Bone marrow (tissue), 2 donors: ENCODE measurements at places on chromosomes 5 and 9.

GRCh38 chr9:27496135-27496504 lies 28.0 kb upstream of the IFNK start:
- no peak for DNase-seq

GRCh38 chr9:71620746-71621145 lies 147.6 kb downstream of the CEMIP2 start:
- no peak for DNase-seq

GRCh38 chr9:134378901-134379338 lies 52.7 kb downstream of the RXRA start:
- no peak for DNase-seq

GRCh38 chr5:82358457-82358856 lies 80.3 kb upstream of the RPS23 start:
- no peak for DNase-seq

DNA sequence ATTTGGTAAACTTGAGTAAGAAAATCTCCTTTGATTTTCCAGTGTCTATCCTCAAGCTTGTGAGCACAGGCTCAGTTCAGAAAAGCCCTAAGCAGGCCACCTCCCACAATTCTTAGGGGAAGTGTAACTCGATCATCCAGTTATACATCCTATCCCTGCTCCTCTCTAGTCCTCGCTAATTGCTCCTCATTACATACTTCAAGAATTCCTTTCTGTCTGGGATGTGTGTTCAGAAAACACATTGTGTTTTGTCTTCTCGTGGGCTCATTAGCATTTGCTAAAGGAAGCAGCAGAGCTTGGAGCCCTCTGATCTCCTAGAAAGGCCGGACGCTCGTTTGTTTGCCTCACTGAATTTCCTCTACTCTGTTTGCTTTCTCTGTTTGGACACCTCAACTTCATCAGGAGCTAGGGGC lies 268.2 kb upstream of the RFX3 start:
- no peak for DNase-seq

GRCh38 chr5:38465061-38465460 lies 91.4 kb downstream of the LIFR start:
- no peak for DNase-seq

DNA sequence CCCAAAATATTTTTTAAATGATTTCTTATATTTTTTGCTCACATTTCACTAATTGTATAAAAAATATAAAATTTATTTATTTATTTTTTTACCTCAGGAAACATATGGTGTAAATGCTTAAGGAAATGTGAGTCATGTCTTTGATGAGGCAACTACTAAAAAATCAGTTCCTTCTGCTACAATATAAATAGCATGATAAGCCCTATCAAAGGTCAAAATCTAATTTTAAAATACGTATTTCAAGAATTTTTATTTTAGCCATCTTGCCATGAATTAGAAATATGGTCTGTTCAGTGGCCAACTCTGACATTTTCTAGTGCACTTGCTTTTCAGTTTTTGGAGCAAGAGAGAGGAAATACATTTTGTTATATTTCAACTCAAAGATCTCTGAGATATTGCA lies 50.5 kb downstream of the PDE4D start:
- no peak for DNase-seq

- DNase-seq: no peak
These were observed 12.4 kb downstream of the TMEM171 start for GRCh38 chr5:73132759-73133158.

- DNase-seq: peak; percentile 19
These were observed 91.7 kb upstream of the SHB start for GRCh38 chr9:38160613-38161215.

GRCh38 chr9:75921391-75922127 lies 31.1 kb downstream of the PCSK5 start:
- no peak for DNase-seq

GRCh38 chr5:136404616-136405015 lies 39.3 kb upstream of the TRPC7 start:
- no peak for DNase-seq

- DNase-seq: no peak
These were observed 20.9 kb upstream of the DUSP1 start for GRCh38 chr5:172791726-172792445.

DNA sequence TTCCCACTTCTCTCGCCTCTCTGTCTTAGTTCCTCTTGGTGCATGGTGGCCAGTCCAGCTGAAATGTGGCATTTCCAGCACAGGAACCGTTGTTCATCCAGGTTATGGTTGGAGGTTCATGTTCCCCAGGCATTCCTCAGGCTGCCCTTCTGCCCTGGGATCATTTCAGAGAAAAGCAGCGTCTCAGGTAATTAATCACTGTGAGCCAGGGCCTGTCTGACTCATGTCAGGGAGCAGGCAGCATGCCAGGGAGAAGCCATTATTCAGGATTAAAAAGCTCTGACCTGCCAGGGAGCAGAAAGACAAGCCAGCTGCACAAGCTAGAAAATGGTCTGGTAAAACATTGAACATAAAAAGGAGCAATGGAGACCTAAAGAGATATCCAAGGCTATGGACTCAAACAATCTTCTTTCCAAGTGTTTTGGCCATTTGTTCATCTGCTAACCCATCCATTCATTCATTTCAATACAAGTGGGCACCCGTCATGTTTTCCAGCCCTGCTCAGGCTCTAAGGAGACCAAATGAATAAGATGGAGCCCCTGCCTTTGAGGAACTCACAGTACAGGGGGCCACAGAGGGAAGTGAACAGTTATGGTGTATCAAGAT lies 241.4 kb downstream of the DRD1 start:
- DNase-seq: no peak

DNA sequence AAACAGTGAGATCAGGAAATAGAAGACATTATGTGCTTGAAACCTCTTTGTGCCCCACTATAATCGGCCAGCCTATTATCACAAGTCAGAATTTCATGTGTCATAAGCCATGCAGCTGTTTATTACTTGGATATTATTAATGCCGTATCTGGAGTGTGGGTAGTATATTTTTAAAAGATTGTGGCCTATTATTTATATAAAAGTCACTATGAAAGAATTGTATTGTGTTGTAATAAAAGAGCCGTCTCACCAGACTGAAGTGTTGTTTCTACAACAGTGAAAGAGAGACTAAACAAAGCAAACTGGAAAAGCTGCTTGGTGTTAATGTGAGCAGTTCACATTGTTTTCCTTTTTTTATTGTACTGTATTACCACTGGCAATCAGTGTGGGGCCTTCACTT lies 449.1 kb downstream of the PSAT1 start:
- DNase-seq: no peak

DNA sequence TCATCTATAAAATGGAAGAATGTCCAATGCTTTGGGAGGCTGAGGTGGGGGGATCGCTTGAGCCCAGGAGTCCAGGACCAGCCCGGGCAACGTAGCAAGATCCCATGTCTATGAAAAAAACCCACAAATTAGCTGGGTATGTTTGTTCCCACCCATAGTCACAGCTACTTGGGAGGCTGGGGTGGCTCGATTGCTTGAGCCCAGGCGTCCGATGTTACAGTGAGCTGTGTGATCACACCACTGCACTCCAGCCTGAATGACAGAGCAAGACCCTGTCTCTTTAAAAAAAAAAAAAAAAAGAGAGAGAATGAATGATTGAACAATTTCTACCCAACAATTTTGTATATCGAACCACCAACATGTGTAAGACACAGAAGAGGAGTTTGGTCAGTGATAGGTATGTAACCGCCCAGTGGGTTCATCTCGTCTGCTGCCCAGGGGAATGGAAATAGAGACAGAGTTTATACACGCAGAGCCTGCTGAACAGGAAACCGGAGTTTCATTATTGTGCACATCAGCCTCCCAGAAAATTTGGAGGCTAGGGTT lies 26.2 kb upstream of the ERGIC1 start:
- DNase-seq: no peak

GRCh38 chr5:169706071-169706470 lies 69.0 kb downstream of the DOCK2 start:
- no peak for DNase-seq

GRCh38 chr5:123206618-123207017 lies 117.6 kb downstream of the PRDM6 start:
- no peak for DNase-seq

- no peak for DNase-seq
These were observed 49.0 kb downstream of the DAPK1 start for GRCh38 chr9:87546704-87547103.

DNA sequence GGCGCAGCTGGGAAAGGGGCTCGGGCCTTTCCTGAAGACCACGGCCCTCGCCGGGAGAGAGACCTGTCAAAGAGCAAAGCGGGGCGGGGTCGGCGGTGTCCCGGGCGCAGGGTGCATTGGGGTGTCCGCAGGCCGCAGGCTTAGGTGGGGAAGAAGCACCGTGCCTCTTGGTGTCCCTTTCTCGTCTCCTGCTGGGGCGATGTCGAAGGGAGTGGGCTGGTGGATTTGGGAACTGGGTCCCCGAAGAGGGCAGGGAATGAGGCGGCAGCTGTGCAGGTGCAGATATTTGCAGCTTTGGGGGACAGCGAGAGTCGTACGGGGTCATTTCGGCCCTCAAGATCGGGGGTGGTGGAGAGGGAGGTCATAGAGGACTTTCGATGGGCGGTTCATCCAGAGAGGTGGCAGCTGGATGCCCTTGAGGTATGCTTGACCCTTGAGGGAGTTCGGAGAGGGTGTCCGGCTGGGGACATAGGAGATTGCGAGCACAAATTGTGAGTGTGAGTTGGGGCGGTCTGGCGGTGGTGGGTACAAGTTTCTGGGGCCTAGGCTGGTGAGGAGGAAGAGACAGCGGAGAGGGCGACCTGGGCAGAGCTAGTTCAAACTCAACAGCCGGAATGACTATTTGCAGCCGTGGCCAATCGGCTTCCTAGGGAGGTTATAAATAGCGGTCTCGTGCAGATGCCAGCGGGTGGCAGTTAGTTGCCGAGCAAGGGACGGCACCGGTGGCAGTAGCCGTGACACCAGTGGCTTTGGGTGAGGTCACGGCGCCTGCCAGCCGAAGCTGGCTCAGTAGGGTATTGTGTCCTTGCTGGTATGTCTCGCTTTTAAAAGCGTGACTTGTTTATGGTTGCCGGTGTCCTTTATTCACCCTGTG lies 601 bp downstream of the NNT start:
- peak; percentile 89 for DNase-seq

GRCh38 chr5:158607088-158607487 lies 492.6 kb downstream of the EBF1 start:
- DNase-seq: no peak

- no peak for DNase-seq
These were observed 225.1 kb downstream of the PIK3R1 start for GRCh38 chr5:68440651-68441050.

- no peak for DNase-seq
These were observed 82.0 kb downstream of the SLC1A1 start for GRCh38 chr9:4572184-4572826.

- no peak for DNase-seq
These were observed at the start of gene PCDHB2 for GRCh38 chr5:141094481-141095262. Gene PCDHB2 (plus strand): TSS chr5:141094615. CDS start chr5:141094791, 176 bp downstream.

DNA sequence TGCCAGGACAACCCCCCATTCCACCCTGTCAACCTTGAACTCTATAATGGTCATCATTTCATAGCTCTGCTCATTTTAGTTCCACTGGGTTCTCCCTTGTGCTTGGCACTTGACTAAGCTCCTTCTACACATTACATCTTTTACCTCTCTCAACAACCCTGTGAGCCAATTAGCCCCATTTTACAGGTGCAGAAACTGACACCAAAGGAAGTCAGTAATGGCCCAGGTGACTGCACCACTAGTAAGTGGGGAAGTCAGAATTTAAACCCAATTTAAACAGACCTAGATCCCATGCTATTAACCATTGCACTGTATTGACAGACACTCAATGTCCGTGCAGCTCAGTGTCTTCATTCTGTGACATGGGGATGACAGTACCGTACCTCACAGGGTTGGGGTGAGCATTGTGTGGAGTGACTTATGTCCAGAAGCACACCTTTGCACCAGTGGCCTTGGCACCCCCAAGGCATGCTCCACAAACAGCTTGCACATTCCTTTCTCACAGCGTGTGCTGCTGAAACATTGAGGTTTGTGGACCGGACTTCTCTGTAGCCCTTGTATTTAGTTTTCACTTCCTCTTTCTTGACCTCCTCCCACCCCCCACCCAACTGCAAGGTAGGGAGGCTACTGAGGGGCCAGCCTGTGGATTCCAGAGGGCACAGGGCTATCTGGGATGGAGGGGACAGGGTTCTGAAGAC lies 23.1 kb downstream of the IRF1 start:
- no peak for DNase-seq

- no peak for DNase-seq
These were observed 312.2 kb upstream of the IRX4 start for GRCh38 chr5:2194949-2195348.
